Activated CD4-positive, alpha-beta T cell treated with anti-CD3 and anti-CD28 coated beads, Interleukin-2, amount 50 U/mL, for 4 hours (primary cell): ENCODE measurements at places on chromosomes 2 and 18.

- no peak for DNase-seq
These were observed 27.6 kb downstream of the NCK2 start for GRCh38 chr2:105772362-105772761.

GRCh38 chr2:23235292-23235691 is 149.7 kb upstream of the KLHL29 start:
- no peak for DNase-seq

- DNase-seq: no peak
These were observed 8.9 kb upstream of the ASB18 start for GRCh38 chr2:236273126-236273525.

DNA sequence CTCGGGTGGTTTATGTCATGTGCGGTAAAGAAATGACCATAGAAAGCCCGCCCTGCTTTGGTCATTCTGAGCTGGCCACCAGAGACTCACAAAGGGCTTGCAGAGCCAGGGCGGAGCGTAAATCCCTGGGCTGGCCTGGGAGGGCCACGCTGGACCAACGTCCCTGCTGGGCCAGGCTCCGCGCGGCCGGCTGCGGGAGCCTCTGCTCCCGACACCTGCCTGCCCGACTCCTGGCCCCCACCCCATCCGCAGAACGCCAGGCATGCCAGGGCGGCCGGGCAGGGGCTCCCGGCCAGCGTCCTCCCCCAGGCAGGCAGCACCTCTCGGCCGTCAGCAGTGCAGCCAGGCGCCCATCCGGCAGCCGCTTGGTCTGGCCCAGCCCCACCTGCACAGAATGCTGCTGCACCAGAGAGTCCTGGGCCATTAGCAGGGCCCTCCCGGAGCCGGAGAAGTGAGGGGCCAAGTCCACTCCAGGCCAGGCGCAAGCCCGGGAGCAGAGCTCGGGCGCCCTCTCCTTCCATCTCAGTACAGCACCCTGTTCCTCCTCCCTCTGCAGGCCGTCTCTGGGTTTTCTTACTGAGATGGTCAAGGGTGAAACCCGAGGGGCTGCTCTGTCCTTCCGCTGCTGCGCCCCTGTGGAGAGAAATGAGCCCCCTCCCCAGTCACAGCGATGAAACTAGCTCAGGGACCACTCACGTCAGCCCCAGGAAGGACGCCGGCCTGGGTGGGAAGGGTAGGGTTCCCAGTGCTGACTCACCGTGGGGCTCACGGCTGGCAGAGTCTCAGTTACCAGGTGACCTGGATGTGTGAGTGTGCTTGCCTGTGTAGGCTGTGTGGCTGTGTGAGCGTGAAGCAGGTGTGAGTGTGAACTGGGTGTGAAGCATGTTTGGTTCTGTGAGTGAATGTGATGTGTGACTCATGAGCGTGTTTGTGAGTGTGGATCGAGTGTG is 83.3 kb downstream of the PTGR3 start:
- no peak for DNase-seq

- no peak for DNase-seq
These were observed 17.0 kb downstream of the RTN4 start for GRCh38 chr2:55033076-55033742.

- no peak for DNase-seq
These were observed 26.3 kb upstream of the TMEM182 start for GRCh38 chr2:102735416-102736109.

- DNase-seq: no peak
These were observed 391 bp upstream of the TMEM17 start for GRCh38 chr2:62506421-62506750.

GRCh38 chr2:215760091-215760490 is 253.3 kb downstream of the MREG start:
- DNase-seq: no peak

GRCh38 chr18:40019797-40020392 is 1935.1 kb upstream of the PIK3C3 start:
- DNase-seq: no peak

DNA sequence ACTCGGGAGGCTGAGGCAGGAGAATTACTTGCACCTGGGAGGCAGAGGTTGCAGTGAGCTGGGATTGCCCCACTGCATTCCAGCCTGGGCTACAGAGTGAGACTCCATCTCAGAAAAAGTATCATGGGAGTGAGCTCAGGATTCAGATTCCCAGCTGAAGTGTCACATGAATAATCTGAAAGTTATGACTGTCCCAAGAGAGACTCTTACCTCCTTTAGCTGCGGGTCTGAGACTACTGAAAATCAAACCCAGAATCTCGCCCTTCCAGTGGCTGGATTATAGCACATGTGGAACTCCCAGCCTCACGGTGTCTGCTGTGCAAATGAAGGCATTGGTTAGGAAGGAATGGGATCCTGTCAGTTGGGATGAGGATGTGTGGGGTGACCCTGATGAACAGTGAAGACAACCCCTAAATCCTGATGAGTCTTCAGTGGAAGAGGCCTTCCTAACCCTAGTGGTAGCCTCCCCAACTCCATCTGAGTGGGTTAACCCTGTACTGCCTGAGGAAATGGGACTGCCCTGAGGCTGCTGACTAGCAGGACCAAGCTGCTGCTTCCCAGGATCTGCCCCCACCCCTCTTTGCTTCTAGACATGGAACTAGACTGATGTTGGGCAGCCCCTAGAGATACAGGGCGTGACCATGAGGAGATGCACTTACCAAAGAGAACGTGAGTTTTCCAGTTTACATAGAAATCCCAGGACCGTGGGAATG is 16.5 kb downstream of the BOK start:
- DNase-seq: no peak

- DNase-seq: no peak
These were observed 128.6 kb downstream of the TGIF1 start for GRCh38 chr18:3578621-3579020.

- no peak for DNase-seq
These were observed 2.2 kb downstream of the INO80D start for GRCh38 chr2:206083602-206084438.

- no peak for DNase-seq
These were observed 49.6 kb upstream of the RMDN2 start for GRCh38 chr2:37875403-37875906.

- DNase-seq: no peak
These were observed 61.4 kb downstream of the DYM start for GRCh38 chr18:49399003-49399402.

- no peak for DNase-seq
These were observed 110.8 kb downstream of the FMNL2 start for GRCh38 chr2:152445791-152446201.

DNA sequence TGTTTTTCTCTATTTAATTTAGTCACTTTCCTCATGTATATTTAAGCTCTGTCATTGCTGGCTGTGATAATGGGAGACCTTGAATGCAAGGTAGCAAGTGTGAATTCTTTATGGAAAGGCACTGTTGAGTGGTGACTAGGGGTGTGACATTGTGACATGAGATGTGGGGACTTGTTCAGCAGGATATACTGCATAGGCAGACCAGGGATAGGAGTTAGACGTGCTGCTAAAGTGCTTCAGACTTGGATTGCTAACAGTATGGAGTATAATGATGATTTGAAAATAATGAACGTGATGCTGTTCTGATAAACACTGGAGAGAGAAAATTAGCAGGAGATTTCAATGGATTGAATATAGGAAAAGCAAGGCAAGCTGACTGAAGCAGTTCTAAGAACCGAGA is 135.1 kb downstream of the NCOA1 start:
- no peak for DNase-seq

DNA sequence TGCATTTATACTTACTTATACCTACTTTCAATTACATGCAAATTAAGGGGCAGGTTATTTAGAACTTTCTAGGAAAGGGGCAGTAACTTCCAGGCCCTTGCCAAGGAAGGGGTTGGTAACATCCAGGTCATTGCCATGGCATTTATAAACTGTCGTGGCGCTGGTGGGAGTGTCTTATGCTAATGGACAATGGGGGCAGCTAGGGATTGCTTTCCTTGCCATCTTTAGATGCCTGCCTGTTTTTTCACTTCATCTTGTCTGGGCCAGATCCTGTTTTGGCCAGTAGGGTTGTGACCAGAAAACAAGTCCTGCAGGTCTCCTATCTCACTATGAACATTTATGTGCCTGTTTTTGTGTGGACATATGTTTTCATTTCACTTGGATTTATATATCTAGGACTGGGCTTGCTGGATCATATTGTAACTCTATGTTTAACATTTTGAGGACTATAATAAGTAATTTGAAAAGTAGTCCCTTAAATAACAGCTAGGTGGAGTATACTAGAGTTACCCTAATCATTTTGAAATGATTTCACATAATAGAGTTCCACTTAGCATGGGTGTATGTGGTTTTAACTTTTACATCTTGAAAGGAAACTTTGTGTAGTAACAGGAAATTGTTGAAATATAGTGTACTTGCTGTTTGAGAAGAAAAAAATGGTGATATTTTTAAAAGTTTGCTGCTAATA is 56.1 kb downstream of the LCLAT1 start:
- DNase-seq: no peak

DNA sequence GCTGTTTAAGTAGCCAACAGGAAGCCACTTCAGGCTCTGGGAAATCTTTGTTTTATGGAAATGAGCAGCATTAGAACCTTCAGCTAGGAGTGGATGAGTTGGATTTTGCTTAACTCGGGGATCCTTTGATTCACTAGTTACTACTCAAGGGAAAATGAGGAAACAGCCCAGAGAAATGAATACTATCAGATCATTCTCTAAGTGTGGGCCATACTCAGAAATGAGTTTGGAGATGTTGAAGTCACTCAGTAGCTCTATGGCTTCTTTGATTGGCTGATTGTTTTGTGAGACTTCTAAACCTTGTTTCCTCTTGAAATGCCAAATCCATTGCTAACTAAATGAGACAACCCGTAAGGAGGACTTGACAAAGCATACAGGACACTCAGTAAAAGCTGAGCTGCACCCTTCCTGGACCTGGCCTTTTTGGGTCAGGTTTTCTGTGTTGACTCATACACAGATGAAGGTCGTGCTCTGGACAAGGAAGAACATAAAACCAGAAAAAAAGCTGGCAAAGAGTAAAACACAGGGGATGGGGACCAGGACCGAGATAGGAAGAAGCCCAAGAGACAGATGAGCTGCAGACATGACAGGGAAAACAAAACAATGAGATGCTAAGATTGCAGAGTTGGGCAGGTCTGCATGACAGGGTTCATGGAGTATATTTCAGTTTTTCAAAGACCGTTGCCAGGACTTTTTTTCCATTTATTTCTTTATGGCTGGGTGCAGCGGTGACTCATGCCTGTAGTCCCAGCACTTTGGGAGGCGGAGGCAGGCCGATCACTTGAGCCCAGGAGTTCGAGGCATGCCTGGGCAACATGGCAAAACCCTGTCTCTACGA is 41.6 kb downstream of the INO80C start:
- no peak for DNase-seq

GRCh38 chr18:77114415-77115191 is 18.0 kb downstream of the MBP start:
- DNase-seq: no peak

DNA sequence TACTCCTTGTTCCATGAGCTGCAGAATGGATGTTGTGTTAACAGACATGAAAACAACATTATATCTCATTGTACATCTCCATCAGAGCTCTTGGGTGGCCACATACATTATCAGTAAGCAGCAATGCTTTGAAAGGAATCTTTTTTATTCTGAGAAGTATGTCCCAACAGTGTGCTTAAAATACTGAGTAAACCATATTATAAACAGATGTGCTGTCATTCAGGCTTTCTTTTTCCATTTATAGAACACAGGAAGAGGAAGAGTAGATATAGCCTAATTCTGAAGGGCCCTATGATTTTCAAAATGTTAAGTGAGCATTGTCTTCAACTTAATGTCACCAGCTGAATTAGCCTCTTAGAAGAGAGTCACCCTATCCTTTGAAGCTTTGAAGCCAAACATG is 44.3 kb upstream of the CABYR start:
- no peak for DNase-seq

GRCh38 chr2:120318626-120319025 is 27.3 kb upstream of the INHBB start:
- no peak for DNase-seq

- no peak for DNase-seq
These were observed 66.1 kb downstream of the COLEC12 start for GRCh38 chr18:434410-434809.

GRCh38 chr2:205687641-205687956 is 5.3 kb downstream of the NRP2 start:
- no peak for DNase-seq

DNA sequence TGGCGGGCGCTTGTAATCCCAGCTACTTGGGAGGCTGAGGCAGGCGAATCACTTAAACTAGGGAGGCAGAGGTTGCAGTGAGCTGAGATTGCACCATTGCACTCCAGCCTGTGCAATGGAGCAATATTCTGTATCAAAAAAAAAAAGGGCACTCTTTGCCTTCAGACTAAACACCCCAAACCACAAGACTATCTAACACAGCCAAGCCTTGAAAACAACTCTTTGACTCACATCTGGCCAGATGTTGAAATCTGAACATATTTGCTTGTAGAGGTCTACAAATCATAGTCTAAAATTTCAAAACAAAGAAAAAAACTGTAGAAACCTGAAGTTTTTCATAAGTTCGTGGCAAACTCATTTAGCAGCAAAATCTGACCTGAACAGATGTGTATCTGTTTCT is 94.9 kb downstream of the FAM161A start:
- DNase-seq: no peak

- no peak for DNase-seq
These were observed 1.7 kb downstream of the MYCN start for GRCh38 chr2:15941871-15942710.

DNA sequence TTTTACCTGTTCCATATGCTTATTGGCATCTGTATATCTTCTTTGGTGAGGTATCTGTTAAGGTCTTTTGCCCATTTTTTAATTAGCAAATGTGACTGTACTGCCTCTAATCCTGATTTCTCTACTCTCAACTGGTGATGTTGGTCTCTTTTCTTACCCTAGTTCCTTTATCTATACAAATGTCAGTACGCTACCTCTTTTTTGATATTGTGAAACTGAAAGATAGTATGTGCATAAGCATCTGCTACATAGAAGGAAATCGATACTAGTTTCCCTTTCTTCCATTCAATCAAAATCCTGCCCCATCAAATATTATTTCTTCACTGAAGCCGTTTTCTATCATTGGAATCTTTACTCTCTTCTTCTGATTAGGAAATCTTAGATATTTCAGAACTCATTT is 194.9 kb upstream of the SPOPL start:
- no peak for DNase-seq

DNA sequence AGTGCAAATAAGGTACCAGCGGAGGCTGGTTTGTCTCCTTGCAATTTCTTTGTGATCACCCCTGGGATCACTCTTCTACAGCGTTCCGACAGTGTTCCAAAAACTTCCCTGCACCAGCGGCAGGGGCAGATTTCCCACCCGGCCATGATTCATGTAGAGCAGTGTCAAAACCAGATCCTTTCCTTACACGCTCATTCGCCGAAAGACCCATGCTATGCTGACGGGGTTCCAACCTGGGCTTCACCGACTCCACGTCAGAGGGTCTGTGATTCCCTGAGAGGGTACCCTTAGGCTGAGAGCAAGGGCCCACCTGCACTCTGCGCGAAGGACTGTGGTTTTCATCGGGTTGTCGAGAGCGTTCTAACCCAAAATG is 423 bp upstream of the TTC27 start:
- peak; percentile 6 for DNase-seq

DNA sequence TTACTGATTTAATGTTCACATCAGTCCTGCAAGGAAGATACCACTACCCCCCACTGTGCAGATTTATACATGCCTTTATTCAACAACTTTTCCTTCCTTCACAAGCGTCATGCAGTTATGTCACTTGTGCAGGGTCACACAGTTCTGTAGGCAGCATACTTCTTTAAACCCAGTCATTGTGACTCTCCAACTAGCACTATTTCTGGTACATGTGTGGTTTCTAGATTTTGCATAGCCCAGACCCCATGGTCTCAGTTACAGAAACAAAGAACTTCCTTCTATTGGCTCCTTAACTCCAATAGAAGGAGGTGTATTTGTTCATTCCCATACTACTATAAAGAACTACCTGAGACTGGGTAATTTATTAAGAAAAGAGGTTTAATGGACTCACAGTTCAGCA is 333.1 kb downstream of the ZNF516 start:
- DNase-seq: no peak
